ENCODE measurements at places on chromosomes 4 and X.

DNA sequence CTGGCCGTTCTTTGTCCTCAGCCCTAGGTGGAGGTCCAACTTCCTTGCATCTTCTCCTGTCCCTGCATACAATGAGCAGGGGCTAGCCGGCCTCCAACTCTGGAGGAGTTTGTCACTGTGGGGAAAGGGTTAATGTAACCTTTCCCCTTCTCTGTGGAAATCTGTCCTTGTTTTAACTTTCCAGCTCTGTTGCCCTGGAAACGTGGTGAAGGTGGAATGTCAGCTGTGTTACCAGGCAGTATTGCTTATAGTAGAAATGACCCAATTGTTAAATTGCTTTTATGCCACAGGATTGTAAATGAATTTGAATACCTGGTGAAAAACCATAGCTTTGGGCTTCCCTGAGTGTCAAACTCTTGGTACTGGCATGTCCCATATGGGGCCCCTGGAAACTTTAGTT, 131.6 kb upstream of the SCML1 start:
- DNase-seq: no peak

DNA sequence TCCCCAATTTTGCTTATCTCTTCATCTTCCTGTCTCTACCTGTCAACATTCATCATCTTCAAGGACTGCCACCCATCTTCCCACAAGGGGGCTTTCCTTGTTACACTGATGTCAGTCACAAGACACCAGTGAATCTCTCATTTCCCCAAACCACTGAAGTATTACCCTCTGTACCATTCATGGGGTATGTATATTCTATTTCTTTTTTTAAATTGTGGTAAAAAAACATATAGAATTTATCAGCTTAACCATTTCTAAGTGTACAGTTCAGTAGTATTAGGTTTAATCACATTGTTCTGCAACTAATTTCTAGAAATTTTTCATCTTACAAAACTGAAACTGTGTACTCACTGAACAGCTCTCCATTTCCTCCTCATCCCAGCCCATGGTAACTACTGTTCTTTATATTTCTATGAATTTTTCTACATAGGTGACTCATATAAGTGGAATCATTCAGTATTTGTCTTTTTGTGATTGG, 98.6 kb downstream of the LARP7 start:
- no peak for DNase-seq

GRCh38 chrX:36609616-36610585, 398.3 kb upstream of the FAM47C start:
- no peak for DNase-seq

- no peak for DNase-seq
Observed at GRCh38 chrX:56798339-56798711, 69.3 kb downstream of the NBDY start.

DNA sequence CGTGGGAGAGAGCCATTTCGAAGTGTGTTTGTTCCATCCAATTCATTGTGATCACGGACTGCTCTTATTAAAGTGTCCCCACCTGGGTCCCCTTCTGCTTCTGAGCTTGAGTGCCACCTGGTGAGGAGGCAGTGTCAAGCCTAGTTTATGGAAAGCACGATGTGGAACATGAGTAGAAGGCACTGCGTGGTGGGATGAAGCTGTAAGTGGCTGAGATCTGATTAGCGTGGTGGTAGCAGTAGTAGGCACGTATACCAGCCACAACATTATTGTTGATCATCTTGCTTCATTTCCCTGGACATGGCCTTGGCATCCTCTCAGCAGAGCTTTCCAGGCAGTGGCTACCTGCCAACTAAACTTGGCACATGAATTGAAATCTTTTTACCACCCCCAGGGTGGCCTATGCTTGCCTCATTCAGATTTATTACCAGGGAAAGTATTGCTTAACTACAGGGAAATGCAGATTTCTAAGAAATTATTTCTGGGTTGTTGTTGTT, 46.4 kb downstream of the GPAT3 start:
- DNase-seq: no peak

- DNase-seq: no peak
Observed at GRCh38 chrX:73268463-73268862, 53.8 kb upstream of the NAP1L2 start.

DNA sequence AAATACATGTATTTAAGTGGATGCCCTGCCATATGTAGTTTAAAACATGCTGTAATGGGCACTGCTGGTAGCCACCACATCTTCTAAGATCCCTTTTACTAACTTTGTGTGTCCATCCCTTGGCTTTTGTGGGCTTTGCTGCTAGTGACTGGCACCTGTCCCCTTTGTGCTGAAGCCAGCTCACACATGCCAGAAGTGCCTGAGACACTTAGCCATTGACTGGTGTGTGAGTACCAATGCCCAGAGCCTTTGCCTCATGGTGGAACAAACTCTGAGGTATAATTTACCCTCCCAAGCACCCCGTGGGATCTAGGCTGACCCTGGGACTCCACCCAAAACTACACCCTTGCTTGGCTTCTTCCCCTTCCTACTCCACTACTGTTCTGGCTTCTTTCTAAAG, 33.0 kb downstream of the ARHGAP6 start:
- no peak for DNase-seq

DNA sequence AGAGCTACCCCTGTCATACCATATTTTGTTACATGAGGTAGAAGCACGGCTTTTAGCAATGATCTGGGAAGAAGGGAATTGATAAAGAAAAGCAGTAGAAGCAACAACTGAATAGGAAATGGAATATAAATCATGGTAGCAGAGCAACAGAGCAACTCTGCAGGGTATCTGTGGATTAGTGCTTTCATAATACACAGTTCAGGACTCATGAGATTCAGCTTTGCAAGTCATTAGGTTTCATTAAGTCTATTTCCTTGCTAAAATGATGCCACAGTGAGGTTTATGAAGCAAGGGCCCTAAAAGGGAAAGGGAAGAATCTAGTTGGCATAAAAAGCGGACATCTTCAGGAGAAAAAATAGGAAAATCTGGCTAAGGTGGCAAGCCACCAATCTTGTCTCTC, 45.6 kb upstream of the GRPR start:
- no peak for DNase-seq

DNA sequence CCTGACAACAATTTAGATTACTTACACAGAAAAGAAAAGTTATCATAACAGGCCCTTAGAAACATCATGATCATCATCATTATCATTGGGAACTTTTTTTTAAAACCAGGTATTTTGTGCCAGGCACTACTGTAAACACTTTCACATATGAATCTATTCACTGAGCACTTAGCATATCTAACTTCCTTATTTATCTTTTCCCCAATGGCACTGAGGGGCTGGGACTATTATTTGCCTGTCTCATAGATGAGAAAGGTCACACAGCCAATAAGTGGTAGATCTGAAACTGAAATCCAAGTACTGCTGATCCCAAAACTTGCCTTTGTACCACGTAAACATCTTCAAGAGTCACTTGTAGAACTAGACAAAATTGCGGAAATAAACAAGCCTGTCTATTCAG, 184.2 kb upstream of the RBPJ start:
- no peak for DNase-seq

DNA sequence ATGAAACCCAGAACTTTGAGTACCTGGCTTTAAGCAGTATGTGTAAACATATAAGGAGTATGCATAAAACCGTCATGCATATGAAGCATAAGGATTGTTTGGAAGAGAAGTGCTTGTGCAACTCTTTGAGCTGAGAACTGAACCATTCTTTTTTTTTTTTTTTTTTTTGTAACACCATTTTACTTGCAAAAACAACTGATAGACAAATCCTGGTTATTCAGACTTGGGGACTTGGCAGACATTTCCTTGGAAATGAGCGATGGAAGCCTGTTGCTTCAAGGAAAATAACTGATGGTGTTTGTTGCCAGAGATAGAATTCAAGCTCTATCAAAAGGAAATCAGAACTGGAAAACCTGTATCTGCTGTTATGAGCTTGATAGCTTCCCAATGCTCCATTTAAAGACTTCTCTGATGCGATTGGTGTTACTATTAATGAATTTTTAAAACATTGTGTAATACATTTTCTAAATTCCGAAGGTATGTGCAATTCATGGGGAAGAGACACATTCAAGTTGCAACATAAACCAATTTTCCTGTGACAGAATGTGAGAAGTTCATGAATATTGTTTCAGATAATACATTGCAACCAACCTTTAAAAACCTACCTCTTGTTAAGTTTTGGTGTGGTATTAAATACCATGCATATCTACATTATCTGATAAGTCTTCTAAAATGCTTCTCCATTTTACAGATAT, 47.0 kb upstream of the FAT1 start:
- DNase-seq: no peak
